A549 treated with ZK216348 at 1 μM for 4 hours (cell line): ENCODE measurements at places on chromosomes 1 and 21. TPM values are rescaled to one million over a fixed set of nuclear protein-coding genes. Genes with fewer than 3 reads are reported as not detected.

The GSTM2 gene
- 3.5 to 4.6 TPM (median 4.0 TPM) in 5 replicates for total RNA-seq

The FCRL5 gene
- not detected in 5 replicates for total RNA-seq

The RAD54L gene
- 7.8 to 12.9 TPM (median 10.9 TPM) in 5 replicates for total RNA-seq

The CCDC190 gene
- not detected in 5 replicates for total RNA-seq

The LCE1C gene
- total RNA-seq = not detected in 5 replicates

The SSU72 gene
- 95.6 to 113 TPM (median 112 TPM) in 5 replicates for total RNA-seq

The PGBD5 gene
- total RNA-seq = 0.31 to 0.53 TPM (median 0.42 TPM) in 5 replicates

The KIAA1614 gene
- total RNA-seq = 0.15 to 1.2 TPM (median 0.63 TPM) in 5 replicates

The LCE2A gene
- total RNA-seq = not detected in 5 replicates

The TPTE gene
- total RNA-seq = not detected in 5 replicates

The RHD gene
- total RNA-seq = not detected in 5 replicates

The ZBTB8B gene
- total RNA-seq = not detected in 5 replicates

The FCRL6 gene
- total RNA-seq = not detected in 5 replicates
